SHP77 treated with DMSO at 0.1 percent for 48 hours (cell line): ENCODE measurements at places on chromosomes 2 and 18.

DNA sequence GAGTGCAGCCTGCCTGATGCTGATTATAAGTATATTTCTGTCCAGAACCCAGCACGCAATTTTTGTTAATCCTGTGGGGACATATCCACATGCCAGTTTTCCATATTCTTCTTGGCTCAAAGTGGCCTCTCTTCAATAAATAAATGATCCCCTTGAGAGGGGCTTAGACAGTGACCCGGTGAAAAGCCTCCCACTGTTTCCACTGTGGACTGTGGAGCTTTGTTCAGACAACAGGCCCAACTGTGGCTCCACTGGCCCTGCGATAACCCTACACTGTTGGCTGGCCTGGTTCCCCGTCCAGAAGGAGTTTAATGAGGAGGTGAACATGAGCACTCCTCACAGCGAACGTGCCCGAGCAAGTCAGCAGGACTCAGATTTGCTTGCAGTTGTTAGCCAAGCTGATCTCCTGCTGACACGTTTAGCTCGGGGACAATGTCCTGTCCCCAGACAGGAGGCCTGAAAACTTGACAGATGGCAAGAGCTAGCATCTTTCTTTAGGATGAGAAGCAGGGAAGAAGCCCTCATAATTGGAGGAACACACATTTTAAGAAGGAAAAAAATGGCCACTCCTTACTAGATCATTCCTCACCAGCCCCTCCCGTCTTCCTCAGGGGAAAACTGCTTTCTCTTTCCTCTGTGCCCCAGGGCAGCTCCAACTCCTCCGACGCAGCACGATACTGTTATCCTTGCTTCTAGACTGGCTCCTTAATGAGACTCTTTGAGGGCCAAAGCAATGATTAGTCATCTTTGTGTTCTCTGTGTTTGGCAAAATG, 20.0 kb upstream of the MTCL1 start:
- no peak for DNase-seq

- DNase-seq, result no peak
Observed at GRCh38 chr2:14257801-14258507, 374.6 kb upstream of the LRATD1 start.

DNA sequence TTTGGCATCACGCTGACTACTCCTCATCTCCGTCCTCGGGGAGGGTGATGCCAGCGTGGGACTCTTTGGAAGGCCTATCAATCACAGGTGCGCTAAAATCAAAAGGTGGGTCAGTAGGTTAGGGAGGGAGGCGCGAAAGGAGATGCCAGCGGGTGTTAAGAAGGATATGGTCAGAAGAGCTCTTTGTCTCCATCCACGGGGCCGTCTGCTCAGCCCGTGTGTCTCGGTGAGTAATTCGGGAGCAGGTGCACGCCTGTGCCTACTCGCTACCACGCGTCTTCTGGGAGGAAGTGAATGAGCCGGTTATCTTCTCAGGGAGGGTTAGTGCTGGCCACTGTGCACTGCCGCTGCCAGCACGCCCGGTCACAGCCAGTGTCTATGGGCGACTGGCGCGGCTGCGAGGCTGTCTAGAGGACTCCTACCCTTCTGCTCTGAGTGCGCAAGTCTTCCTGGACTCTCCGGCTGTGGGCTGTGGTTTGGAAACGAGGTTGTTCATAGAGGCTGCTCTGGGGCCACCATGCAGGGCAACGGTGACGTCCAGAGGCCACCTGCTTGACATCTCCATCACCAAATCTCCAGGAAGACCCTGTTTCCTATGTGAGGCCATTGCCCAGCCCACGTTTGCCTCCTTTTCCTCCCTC, 153.4 kb downstream of the MBP start:
- DNase-seq, result no peak

GRCh38 chr2:222733846-222734702, 62.6 kb downstream of the MOGAT1 start:
- DNase-seq, result no peak

DNA sequence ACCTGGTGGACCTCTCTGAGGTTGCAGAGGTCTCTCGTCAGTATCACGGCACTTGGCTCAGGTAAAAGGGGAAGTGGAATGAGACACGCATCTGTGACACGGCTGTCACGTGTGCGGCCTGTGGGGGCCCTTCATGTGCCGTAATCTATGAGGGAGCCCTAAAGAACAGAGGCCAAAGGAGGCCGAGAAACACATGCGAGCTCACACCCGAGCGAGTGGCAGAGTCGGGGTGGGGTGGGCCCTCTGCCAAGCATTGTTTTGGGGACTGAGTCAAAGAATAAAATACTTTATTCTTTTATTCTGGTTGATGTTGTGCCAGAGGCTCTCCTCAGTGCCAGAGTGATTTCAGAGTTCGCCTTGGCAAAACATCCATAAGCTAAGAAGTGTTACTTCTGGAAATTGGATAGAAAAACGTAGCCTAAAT, 43.3 kb downstream of the PLB1 start:
- DNase-seq, result no peak

GRCh38 chr2:118853129-118853640, 5.7 kb upstream of the EN1 start:
- DNase-seq, result no peak

GRCh38 chr18:26746826-26747475, 118.6 kb downstream of the AQP4 start:
- DNase-seq, result no peak

DNA sequence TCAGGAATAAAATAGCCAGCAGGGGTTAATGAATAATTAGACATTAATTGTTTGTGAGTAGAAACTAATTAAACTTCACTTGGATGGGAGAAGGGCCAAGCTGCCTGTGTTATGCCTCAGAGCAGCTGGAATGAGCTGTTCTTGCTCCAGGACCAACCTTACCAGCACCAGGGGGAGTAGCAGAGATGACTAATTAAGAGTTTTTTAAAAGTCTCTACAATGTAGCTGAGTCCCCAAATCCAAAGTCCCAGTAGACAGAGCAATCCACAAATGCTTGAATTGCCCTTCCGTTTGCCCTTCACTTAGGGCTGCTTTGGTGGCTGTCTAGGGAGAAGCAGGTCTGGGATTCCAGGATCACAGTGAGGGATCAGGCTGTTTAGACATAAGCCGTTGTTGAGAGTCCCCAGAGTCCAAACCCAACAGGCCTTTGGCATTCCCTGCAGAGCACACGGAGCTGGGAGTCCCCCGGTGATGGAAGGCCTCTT, 59.4 kb downstream of the RHOB start:
- no peak for DNase-seq

DNA sequence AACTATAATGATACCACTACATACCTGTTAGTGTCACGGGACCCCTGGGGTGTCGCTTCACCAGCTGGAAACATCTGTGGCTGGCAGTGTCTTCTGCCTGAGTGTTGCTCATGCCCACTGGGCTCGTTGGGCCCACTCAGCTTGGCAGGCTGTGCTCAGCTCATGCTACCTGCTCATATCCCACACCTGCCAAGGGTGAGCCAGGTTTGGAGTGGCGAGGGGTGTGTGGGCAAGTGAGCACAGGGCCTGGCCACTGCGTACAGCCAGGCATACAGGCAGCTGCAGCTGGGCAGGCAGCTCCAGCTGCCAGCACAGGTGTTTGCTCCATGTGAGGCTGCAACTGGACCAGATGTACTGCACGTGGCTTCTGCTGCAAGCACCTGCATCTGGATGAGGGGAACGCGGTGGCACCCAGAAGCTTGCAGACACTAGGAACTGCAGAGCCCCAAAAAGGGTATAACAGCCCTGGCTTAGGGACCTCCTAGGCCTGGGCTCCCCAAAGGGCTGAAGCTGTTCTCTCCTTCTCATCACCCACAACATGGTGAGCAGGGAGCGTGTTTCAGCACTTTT, 70.1 kb downstream of the SUCLG1 start:
- no peak for DNase-seq

- DNase-seq, result no peak
Observed at GRCh38 chr2:167510071-167510759, 621.9 kb downstream of the XIRP2 start.

- DNase-seq, result no peak
Observed at GRCh38 chr18:59065684-59066083, 74.0 kb upstream of the SEC11C start.

- no peak for DNase-seq
Observed at GRCh38 chr2:177331466-177331997, 61.0 kb upstream of the AGPS start.

GRCh38 chr18:2893676-2894075, 46.9 kb downstream of the EMILIN2 start:
- DNase-seq, result no peak

DNA sequence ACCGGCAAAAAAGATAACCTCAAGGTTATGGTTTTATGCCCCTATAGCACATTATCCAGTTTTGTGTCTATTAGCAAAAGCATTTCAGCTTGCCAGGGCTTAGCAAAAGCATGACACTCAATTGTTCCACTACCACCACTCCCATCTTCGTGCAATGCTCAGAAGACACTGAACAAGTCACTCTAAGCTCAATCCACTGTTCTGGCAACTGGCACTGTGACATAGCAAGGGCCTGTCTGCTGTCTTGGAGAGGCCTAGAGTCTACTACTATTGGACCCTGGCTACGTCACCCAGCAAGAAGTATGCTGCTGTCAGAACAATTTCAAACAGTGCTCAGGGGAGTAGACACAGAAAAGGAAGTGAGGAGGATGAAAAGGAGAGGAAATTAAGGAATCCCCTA, 103.5 kb upstream of the PPP1CB start:
- no peak for DNase-seq

DNA sequence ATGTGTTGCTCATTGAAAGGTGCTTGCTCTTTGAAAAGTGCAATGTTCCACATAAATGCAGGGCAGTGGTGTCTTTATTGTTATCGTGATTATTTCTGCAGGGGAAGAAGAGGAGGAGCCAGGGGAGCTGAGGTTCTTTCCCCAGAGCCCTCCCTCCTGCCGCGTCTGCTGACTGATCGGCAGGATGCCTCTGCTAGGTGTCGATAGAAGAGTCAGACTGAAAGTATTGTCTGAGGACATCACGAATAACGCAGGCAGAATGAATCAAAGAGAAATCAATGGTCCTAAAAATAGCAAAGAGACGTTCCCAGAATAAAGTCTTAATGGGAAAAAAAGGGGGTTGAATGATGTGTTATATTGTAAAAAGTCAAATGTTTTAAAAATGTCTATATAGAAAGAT, 47.4 kb upstream of the SIX3 start:
- DNase-seq, result no peak

DNA sequence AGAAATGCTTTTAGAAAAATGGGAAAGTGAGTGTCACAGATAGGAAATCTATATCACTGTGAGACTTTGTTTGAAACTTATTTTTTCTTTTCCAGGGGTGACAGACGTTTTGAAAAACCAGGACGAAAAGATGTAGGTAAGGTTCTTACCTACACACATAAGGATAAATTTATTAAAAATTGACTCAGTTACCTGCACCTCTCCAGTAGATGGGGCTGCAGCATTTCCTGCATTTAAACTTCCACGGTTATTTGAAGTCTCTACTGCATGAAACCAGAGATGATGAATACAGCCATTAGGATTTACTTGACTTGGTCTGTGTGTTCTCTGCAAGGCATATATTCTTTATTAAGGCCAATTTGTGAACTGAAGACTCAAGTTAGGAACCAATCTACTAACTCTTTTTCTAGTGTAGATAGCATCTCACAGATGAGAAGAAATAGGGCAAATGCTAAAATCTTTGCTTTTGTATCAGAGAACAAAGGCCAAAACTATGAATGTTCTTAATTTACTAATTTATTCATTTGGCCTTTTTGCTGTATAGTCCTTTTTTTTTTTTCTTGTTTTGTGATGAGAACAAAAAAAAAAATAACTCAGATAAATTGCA, 15.0 kb downstream of the KCNJ13 start:
- peak; percentile 11 for DNase-seq

- no peak for DNase-seq
Observed at GRCh38 chr2:106106622-106107508, 87.2 kb downstream of the UXS1 start.

- no peak for DNase-seq
Observed at GRCh38 chr2:159998961-159999360, 63.5 kb downstream of the PLA2R1 start.

- no peak for DNase-seq
Observed at GRCh38 chr2:190583507-190584337, 49.2 kb upstream of the NEMP2 start.

- DNase-seq, result no peak
Observed at GRCh38 chr18:55419947-55420664, 167.9 kb downstream of the TCF4 start.

DNA sequence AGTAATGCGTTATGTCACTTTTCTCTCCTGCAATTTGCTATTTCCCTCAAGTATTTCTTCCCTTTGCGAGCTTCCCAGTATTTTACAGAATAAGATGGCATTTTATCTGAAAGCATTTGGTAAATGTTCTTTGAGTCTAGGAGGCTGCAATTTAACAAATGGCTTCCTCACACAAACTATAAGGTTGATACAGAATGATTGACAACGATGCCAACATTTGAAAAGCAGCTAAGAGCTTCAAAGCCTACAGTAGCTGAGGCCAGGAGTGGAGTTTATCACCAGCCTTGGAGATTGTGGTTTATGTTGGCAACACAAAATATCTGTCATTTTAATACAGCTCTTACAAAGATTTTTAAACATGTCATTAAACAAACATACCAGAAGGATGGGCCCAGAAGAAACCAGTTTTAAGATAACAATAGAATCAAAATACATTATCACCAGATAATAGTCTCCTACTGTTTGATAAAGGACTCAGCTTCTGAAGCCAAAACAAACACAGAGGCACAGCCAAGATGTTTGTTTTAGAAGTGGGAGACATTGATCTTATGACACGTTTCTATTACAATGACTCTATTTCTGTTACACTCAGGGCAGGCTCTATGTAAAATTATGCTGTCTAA, 711.4 kb upstream of the ACVR2A start:
- no peak for DNase-seq

DNA sequence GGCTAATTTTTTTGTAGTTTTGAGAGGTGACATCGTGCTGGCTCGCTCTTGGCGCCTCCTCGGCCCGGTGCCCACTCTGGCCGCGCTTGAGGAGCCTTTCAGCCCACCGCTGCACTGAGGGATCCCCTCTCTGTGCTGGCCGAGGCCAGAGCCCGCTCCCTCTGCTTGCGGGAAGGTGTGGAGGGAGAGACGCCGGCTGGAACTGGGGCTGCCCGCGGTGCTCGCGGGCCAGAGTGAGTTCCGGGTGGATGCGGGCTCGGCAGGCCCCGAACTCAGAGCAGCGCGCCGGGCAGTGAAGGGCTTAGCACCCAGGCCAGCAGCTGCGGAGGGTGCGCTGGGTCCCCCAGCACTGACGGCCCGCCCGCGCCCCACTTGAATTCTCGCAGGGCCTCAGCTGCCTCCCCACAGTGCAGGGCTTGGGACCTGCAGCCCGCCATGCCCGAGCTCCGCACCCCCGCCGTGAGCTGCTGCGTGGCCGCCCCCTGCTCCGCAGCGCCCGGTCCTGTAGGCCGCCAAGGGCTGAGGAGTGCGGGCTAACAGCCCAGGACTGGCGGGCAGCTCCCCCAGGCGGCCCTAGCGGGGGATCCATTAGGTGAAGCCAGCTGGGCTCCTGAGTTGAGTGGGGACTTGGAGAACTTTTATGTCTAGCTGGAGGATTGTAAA, 113.2 kb upstream of the ZSWIM2 start:
- DNase-seq, result no peak

DNA sequence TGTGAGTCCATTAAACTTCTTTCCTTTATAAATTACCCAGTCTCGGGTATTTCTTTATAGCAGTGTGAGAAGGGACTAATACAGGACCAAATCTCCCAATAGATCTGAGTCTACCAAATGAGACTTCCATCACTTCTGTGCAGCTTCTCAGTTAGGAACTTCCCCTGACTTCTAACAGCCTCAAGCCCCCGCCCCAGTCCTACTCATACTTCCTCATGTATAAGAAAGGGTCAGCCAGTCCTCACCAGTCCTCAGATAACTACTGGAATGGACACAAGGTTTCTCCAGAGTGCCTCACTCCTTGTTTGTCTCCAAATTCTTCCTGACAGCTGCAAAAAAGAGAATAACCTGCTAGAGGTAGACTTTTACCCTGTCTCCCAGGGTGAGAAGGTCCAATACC, 19.5 kb downstream of the TTC32 start:
- DNase-seq, result no peak
